ENCODE measurements at places on chromosomes 1 and 21.

- DNase-seq = peak; percentile 51
Observed at GRCh38 chr1:116375887-116376728, 3.1 kb downstream of the ATP1A1 start.

- DNase-seq = no peak
Observed at GRCh38 chr1:108502624-108503023, 52.5 kb downstream of the NBPF6 start.

DNA sequence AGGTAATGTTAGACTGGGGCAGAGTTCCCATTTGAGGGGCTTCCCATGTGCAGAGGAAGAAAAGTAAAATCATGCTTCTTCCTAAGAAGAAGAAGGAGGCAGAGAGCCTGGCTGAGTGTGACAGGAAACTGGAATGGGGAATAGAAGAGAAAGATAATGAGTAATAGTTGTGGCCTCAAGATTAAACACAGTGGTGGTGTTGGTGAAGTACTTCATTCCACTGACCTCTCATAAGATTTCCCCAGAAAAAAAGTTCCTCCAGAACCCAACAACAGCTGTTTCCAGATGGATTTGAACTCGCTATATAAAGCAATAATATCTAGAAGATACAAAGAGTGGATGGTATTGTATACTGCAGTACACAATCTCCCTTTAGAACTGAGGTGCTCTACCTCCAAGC is 13.0 kb downstream of the RGS1 start:
- no peak for DNase-seq

DNA sequence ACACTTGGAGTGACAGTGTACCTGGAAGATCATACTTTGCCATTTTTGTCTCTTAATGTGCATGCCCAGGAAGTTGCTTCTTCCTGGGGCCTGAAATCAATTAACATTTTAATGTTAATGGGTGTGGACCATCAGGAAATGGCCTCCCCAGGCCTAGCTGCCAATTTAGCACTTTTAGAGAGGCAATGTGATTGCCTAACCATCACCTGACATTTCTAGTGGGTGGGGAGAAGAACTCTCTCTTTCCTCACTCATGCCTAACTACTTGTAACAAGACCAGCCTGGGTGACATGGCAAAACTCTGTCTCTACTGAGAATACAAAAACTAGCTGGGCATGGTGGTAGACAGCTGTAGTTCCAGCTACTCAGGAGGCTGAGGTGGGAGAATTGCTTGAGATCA is 549.0 kb upstream of the RGS18 start:
- DNase-seq = no peak

DNA sequence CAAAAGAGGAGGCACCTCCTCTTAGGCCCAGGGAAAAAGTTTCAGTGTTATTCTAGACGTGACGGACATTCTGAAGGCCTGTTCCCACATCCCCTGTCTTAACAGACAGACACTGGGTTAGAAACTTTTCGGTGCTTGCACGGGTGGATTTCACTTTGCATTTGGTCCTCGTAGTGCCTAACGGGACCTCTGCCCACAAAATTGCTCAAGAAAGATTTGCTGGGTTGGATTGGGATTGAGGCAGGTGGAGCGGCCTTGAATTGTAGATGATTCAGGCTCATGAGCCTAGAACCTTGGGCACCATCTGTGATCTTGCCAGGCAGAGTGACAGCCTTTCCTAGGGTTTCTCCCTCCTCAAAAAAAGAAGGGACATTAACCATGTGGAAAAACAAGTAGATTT is 2.8 kb downstream of the PLA2G5 start:
- no peak for DNase-seq

GRCh38 chr1:183936791-183937190 is 100.7 kb downstream of the COLGALT2 start:
- DNase-seq = no peak

DNA sequence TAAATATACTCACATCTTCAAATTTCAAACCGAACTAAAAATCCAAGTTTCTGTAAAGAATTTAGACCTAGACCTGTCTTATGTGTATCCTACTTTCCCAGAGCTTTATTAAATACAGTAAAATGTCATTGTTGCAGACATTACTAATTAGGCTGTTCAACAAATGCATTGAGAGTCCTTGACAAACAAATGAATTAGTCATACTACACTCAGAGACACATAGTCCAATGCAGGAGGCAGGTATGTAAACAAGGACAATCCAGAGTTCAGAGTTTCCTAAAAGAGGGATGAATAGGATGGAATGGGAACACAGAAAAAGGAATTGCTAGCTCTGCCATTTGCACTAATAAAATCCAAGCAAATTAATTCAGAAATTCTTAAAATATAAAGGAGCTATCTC is 1.6 kb upstream of the EGLN1 start:
- DNase-seq = no peak

DNA sequence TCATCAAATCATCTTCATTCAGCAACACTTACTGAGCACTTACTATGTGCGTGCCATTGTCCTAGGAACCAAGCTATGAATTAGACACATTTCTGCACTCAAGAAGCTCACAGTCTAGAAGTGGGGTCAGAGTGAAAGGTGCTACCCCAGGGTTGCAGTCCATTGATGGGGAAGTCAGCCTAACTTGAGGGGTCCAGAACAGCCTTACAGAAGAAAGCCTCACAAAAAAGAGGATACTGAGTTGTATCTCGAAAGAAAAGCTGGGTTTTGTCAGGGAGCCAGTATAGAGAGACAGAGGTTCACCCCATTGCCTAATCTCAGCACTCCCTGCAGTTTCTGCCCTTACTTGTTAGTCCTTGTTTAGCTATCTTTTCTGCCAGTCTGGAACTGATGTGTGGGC is 153.1 kb upstream of the JUN start:
- DNase-seq = no peak

- DNase-seq = peak; percentile 2
Observed at GRCh38 chr1:64470665-64471217, 812 bp downstream of the CACHD1 start.
